Spinal cord (tissue), 10 donors: ENCODE measurements at places on chromosomes 7 and 10. TPM values are rescaled to one million over a fixed set of nuclear protein-coding genes. Genes with fewer than 3 reads are reported as not detected.

Gene CCDC172
- not detected for total RNA-seq

Gene PRF1
- 0.40 TPM for total RNA-seq

Gene MRPS33
- total RNA-seq = 27.5 TPM

Gene ZCCHC24
- total RNA-seq = 22.9 TPM

Gene TAS2R41
- total RNA-seq = not detected

Gene SCD
- total RNA-seq = 172 TPM

Gene PCDH15
- total RNA-seq = 46.8 TPM

Gene LIPK
- not detected for total RNA-seq

Gene SYPL1
- total RNA-seq = 40.4 TPM

Gene MSS51
- total RNA-seq = 3.2 TPM

Gene SPDYE8
- not detected for total RNA-seq

Gene ZP3
- 2.3 TPM for total RNA-seq

Gene SP4
- 19.2 TPM for total RNA-seq

Gene WNT8B
- 0.10 TPM for total RNA-seq

Gene TMEM273
- total RNA-seq = 8.5 TPM

Gene ZMIZ1
- 43.0 TPM for total RNA-seq

Gene DPP6
- total RNA-seq = 60.7 TPM

Gene HILPDA
- 62.1 TPM for total RNA-seq

Gene ERV3-1
- total RNA-seq = 31.4 TPM

Gene NRCAM
- 198 TPM for total RNA-seq

Gene NEBL
- 157 TPM for total RNA-seq

Gene MRLN
- total RNA-seq = 25.0 TPM

Gene MRPL32
- 47.8 TPM for total RNA-seq
